Renal cortical epithelial cell (primary cell): ENCODE measurements at places on chromosomes 4 and X. TPM values are rescaled to one million over a fixed set of nuclear protein-coding genes. Genes with fewer than 3 reads are reported as not detected.

SSX4 gene
- not detected in 2 replicates for total RNA-seq

DNA sequence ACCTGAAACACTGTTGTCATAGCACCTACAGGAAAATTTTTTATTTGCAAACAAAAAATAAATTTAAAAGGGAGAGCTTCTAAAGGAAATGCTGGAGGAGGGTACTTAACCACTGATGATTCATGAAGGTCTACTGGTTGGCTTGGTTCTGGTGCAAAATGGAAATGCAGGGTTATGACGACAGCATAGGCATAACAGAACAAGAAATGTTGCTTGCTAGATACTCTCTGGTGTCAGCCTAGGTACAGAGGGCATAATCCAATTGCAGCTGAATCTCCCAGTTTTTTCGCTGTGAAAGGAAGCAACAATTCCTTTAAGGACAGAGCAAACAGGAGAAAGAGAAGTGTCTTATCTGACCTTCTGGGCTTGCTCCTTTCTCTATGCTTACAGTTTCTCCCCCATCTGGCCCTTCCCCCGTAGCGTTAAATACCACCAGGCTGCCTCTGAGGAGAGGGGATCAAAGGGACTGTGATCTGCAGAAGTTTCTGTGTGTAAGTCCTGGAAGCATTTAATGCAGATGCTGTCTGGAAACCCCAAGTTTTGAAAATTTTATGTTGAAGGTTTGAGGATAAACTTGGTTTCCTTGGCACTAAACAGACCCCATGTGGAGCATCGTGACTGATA lies 23.7 kb upstream of the CASK start:
- DNase-seq, result peak; percentile 21

ATOH1 gene
- not detected in 2 replicates for total RNA-seq

- DNase-seq, result no peak
Observed at GRCh38 chrX:9646471-9647224, 119.0 kb downstream of the GPR143 start.

- DNase-seq, result no peak
Observed at GRCh38 chr4:54719378-54719777, 61.6 kb downstream of the KIT start.

TIGD4 gene
- 0.87 and 1.7 TPM in 2 replicates for total RNA-seq

BMP3 gene
- total RNA-seq, result under 0.01 TPM in 1 of 2 replicates, not detected in the other

DNA sequence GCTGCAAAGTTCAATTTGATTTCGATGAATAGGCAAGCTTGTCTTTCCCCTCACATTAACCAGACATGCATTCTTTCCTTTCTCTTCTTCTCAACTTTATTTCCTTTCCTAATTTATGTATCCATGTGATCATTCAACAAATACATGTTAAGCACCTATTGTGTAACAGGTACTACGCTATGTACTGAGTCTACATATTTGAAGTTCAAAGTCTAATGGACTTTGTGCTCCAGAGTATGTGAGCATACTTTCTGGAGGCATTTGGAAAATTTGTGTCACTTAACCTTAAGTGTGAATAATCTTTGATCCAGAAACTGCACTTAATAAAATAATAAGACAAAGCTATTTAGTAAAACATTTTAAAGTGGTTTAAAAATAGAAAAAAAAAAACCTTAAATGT lies 675.3 kb upstream of the CT83 start:
- DNase-seq, result no peak

DNA sequence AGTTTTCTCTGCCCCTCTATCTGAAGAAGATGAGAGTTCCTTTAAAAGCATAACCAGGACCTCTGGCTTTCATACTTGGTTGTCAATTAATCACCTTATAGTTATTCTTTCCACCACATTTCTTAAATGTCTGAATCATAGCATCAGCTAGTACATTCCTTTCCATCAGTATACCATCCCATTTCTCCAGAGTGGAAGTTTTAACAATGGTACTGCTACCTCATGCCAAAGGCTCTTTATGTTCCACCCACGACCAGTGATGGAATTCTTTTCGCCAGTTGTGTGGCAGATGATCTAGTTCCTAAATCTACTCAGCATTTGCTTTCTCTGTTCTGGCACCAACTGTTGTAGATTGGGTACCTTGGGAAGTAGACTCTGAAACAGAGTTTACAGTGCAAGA lies 379.8 kb downstream of the ZNF674 start:
- peak; percentile 87 for DNase-seq

MAML3 gene
- 0.17 and 2.0 TPM in 2 replicates for total RNA-seq

DNA sequence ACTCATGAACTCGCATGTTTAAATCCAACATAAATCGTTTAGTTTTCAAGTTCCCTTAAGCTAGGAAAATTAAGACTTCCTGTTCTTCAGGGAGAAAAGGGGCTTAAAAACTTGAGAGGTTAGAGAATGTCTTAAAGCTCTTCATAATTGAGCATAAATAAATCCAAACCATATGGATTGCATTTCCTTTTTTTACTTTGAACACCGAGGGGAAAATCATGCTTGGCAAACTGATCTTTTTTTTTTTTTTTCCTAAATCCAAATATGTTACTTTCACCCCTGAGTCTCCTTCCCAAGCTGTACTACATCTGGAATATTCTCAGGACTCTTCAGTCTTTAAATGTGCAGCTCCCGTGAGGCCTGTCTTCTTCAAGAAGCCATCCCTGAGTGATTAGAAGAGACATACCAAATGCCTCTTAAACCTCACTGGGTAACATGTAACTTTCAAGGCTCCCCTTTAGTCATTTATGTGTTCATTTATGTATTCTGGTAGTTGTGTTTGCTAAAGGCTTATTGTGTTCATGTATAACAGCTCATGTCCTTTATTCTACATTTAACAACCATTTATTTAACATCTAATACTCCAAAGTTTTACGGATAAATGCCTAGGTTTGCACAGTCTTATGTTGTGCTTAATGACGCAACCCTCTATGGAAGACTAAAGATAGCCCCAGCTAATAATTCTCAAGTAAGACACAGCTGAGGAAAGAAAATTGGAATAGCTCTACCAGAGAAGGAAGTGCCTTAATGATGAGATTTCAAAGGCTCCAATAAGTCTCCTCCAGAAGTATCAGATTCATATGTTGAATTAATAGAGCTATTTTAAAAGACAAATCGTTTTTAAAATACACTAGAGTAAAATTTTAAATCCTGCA lies 107.0 kb downstream of the AGTR2 start:
- DNase-seq, result no peak

DNA sequence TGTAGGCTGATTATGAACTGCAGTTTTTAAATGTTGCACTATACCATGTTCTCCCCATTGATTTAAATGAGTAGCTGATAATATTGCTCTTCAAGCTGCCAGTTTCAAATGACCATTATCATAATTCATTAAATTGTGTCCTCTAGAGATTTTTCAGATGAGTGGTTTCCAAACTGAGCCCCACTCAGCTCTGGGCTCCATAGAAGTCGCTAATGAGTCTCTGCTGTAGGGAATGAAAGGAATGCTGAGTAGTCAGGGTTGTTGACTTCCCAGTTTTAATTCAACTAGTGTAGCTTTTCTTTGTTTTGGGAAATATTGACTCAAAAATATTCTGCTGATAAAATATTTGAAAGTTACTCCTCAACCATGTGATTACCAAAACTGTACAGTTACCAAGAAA lies 1081.1 kb downstream of the ARAP2 start:
- DNase-seq, result no peak

MTCP1 gene
- 4.2 and 5.2 TPM in 2 replicates for total RNA-seq

TKTL1 gene
- total RNA-seq, result not detected in 2 replicates

DNA sequence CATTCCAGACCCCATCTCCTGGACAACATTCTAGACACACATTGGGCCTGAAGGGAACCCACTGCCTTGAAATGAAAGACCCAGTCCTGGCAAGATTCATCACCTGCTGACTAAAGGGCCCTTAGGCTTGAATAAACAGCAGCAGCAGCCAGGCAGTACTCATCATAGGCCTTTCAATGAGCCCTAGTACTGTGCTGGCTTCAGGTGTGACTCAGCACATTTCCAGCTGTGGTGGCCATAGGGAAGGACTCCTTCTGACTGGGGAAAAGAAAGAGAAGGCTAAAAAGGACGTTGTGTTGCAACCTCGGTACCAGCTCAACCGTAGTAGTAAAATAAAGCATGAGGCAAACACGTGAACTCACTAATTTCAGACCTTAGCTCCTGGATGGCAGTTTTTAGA lies 344.0 kb downstream of the ACTRT1 start:
- peak; percentile 56 for DNase-seq

DNA sequence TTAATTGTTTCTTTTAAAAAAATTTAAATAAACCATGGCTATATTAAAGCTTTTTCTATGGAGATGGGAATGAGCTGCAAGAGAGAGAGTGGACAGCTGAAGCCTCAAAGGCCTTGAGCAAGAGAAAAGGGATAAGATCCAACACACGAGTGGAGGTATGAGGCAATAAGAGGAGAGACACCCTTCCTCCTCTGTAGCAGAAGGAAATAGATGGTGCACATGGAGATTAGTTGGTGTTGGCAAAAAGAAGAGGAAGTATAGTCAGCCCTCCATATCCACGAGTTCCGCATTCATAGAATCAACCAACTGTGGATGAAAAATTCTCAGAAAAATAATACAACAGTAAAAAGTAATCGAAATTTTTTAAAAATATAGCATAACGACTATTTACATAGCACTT lies 3.2 kb downstream of the CXorf38 start:
- peak; percentile 26 for DNase-seq
